ENCODE measurements at places on chromosomes 2 and 18. TPM values are rescaled to one million over a fixed set of nuclear protein-coding genes. Genes with fewer than 3 reads are reported as not detected.
A peak's percentile ranks its signal among the peaks of the same experiment; 100 is the strongest.

- peaks cover 31% of the 10 kb centered on the region for H3K27me3 ChIP-seq
- no peak overlapping the region for H3K4me3 ChIP-seq
- H3K4me1 ChIP-seq, result no peaks in the 10 kb centered on the region
- no peak for DNase-seq
These were observed 55.2 kb downstream of the CIB4 start for GRCh38 chr2:26585966-26586365.

CUL3 gene
- 95.7 TPM for total RNA-seq

C2orf42 gene
- total RNA-seq, result 17.4 TPM

YWHAQ gene
- total RNA-seq, result 365 TPM

SMARCAL1 gene
- total RNA-seq, result 18.0 TPM

- H3K4me3 ChIP-seq, result no peak overlapping the region
- H3K4me1 ChIP-seq, result no peaks in the 10 kb centered on the region
- no peak for DNase-seq
- no peaks in the 10 kb centered on the region for H3K27me3 ChIP-seq
These were observed 55.3 kb upstream of the RMDN2 start for GRCh38 chr2:37869771-37870170.

DNA sequence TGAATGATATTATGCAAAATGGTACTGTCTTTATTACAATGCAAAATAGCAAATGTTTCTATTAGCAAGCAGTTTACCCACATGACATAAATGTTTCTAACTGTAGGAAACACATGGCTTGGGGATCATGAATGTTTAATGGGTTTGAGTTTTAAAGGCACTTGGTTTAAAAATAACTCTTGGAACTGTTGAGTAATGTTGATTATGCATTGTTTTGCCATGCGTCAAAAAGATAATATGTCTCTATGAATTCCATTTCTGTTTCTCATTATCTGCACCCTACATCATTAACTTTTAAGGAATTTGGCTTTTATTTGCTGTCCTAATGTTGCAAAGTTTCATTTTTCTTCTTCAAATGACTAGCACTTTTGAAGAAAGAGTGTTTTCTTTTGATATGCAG lies 1355.5 kb downstream of the SUCLG1 start:
- no peak for DNase-seq
- H3K4me3 ChIP-seq, result no peak overlapping the region
- H3K27ac ChIP-seq, result no peak overlapping the region
- no peaks in the 10 kb centered on the region for H3K27me3 ChIP-seq
- peaks cover 14% of the 10 kb centered on the region for H3K4me1 ChIP-seq

GRCh38 chr2:205500065-205500464 lies 182.2 kb upstream of the NRP2 start:
- no peak overlapping the region for H3K4me3 ChIP-seq
- no peaks in the 10 kb centered on the region for H3K36me3 ChIP-seq
- peaks cover 4% of the 10 kb centered on the region for H3K27me3 ChIP-seq
- H3K27ac ChIP-seq, result no peak overlapping the region

- no peak overlapping the region for H3K4me3 ChIP-seq
- H3K27ac ChIP-seq, result no peak overlapping the region
- DNase-seq, result no peak
- H3K4me1 ChIP-seq, result no peaks in the 10 kb centered on the region
These were observed 584.3 kb downstream of the FBXO15 start for GRCh38 chr18:73563345-73563744.

DNA sequence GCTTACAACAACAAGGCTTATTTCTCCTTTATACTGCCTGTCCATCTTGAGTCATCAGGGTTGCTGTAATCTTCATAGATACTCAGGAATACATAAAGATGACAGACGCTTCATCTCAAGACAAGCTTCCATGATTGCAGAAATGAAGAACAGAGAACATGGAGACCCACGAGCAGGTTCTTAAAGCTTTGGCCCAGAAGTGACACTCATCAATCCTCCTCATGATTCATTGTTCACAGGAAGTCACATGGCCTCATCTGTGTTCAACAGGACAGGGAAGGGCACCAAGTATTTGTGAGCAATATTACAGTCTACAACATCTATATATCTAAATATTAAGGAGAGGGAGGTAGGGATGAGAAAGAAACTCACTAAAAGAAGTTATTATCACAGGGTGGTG lies 36.5 kb upstream of the PGAP1 start:
- no peak for DNase-seq
- no peak overlapping the region for H3K27ac ChIP-seq

DNA sequence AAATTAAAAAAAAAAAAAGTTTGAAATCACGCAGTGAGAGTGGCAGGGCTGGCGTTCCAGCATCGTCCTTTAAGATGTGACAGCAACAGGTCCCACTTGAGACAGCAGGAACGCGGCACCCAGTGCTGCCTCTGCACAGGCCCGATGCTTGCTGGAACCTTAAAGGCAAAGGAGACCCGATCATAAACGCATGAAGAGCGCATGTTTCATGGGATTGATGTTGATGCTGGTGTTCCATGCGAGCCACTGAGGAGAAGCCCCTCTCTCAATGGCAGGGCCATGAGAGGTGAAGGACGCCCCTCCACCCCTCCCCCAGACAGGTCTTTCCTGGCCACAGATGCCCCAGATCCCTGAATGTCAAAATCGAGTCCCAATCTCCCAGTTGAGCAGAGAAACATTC lies 17.9 kb upstream of the ALPI start:
- no peaks in the 10 kb centered on the region for H3K36me3 ChIP-seq
- no peak overlapping the region for H3K4me3 ChIP-seq
- no peak overlapping the region for H3K27ac ChIP-seq

GRCh38 chr2:174121175-174121574 lies 127.2 kb downstream of the OLA1 start:
- peak; percentile 95 for DNase-seq
- peaks cover 86% of the 10 kb centered on the region for H3K4me1 ChIP-seq
- no peaks in the 10 kb centered on the region for H3K36me3 ChIP-seq
- H3K27me3 ChIP-seq, result no peaks in the 10 kb centered on the region
- peak overlapping the region; percentile 89 for H3K27ac ChIP-seq

- peaks cover 46% of the 10 kb centered on the region for H3K4me1 ChIP-seq
- no peak overlapping the region for H3K27ac ChIP-seq
- no peak for DNase-seq
- H3K36me3 ChIP-seq, result no peaks in the 10 kb centered on the region
- no peaks in the 10 kb centered on the region for H3K27me3 ChIP-seq
These were observed 16.2 kb downstream of the INPP4A start for GRCh38 chr2:98460573-98461497.

- DNase-seq, result no peak
- H3K36me3 ChIP-seq, result no peaks in the 10 kb centered on the region
- peaks cover 13% of the 10 kb centered on the region for H3K27me3 ChIP-seq
- no peak overlapping the region for H3K27ac ChIP-seq
- no peak overlapping the region for H3K4me3 ChIP-seq
- H3K4me1 ChIP-seq, result no peaks in the 10 kb centered on the region
These were observed 191.4 kb downstream of the SH3RF3 start for GRCh38 chr2:109320195-109320922.

DPY30 gene
- total RNA-seq, result 79.5 TPM

GRCh38 chr2:195533771-195534642 lies 123.0 kb upstream of the SLC39A10 start:
- H3K36me3 ChIP-seq, result no peaks in the 10 kb centered on the region
- H3K27ac ChIP-seq, result peak overlapping the region; percentile 37
- DNase-seq, result peak; percentile 61
- no peaks in the 10 kb centered on the region for H3K27me3 ChIP-seq

- no peak for DNase-seq
- no peaks in the 10 kb centered on the region for H3K36me3 ChIP-seq
- no peaks in the 10 kb centered on the region for H3K4me1 ChIP-seq
These were observed 6.1 kb downstream of the KYNU start for GRCh38 chr2:142883526-142883925.

- H3K4me3 ChIP-seq, result no peak overlapping the region
- no peak overlapping the region for H3K27ac ChIP-seq
- H3K4me1 ChIP-seq, result peaks cover 37% of the 10 kb centered on the region
- no peak for DNase-seq
- H3K27me3 ChIP-seq, result no peaks in the 10 kb centered on the region
- no peaks in the 10 kb centered on the region for H3K36me3 ChIP-seq
These were observed 56.9 kb downstream of the MFSD6 start for GRCh38 chr2:190465060-190465459.

DNA sequence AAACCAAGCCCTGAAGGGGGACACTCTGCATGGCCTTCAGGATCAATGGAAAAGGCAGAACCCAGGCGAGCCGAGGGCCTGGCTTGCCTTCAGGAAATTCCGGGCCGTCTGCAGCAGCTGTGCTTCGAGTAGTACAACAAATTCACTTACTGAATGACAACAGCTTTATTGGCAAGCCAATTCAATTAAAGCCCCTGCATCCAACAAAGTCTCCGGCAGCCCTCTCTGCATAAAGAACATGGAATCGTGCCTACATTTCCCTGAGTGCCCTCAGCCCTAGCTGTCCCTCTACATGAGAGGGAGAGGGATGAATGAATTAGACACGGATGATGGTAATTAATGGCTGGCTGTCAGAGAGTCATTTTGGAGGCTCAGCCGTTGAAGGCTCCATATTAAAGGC lies 189.0 kb downstream of the BCL11A start:
- no peaks in the 10 kb centered on the region for H3K36me3 ChIP-seq
- no peak overlapping the region for H3K4me3 ChIP-seq
- 0 out of 2 replicates have a peak, but pooled peaks cover 3% of the 10 kb centered on the region for H3K27me3 ChIP-seq
- H3K4me1 ChIP-seq, result no peaks in the 10 kb centered on the region

ADAM23 gene
- 0.10 TPM for total RNA-seq

- H3K4me3 ChIP-seq, result no peak overlapping the region
- H3K27ac ChIP-seq, result no peak overlapping the region
- no peaks in the 10 kb centered on the region for H3K27me3 ChIP-seq
- DNase-seq, result no peak
These were observed 325.0 kb upstream of the PKDCC start for GRCh38 chr2:41722668-41723369.

DNA sequence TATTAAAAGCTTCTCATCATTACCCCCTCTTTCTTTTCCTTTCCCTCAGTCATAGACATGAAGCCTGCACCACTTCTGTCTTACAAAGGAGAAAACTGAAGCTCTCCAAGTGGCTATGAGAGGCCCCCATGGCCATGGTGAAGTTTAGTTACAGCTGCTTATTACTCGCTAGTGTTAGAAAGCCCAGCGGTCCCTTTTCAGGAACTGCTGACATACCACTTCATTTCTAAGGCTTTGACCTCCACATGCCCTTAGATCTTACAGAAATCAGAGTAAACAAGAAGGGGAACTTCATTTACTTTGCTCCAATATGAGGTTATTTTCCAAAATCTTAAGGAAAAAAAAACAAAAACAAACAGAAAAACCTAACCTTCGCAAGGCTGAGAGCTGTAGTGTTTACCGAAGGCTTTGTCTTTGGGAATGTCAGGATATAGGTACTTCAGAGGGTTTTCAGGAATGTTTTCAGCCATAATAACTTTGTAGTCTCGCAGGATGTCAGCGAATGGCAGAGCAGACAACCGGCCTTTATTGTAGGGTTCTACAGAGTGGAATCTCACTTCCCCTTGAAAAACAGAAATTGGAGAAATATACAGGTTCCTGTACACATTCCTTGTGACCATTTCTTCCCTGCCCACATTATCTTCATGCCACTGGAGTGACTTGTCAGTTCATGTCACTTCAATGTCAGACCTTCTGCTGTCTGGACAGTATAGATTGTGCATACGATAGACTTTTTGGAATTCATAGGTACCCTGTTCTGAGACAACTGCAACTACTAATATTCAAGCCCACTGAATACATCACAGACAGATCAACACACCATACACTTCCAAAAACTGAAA lies 18.8 kb upstream of the STAT1 start:
- no peaks in the 10 kb centered on the region for H3K36me3 ChIP-seq
- no peaks in the 10 kb centered on the region for H3K27me3 ChIP-seq
- H3K27ac ChIP-seq, result no peak overlapping the region
- no peak for DNase-seq

DNA sequence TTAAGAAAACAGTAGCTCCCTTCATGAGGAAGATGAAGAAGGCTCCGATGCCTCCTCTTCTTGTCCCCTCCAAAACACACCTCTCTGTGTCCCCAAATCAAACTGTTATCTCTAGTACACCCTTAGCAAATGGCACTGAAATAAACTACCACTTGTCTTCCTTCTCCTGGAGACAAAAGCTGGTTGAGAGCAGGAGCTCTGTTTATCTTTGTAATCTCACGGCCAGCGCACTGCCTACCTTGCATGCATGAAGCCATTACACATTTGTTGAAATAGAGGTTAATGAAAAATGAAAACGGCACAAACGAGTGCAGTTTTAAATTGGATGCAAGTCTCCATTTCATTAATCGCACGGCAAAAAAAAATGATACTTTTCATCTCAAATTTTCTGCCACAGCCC lies 113.7 kb downstream of the EPB41L3 start:
- no peak overlapping the region for H3K4me3 ChIP-seq
- H3K4me1 ChIP-seq, result no peaks in the 10 kb centered on the region
- no peak overlapping the region for H3K27ac ChIP-seq
- H3K27me3 ChIP-seq, result no peaks in the 10 kb centered on the region

DNA sequence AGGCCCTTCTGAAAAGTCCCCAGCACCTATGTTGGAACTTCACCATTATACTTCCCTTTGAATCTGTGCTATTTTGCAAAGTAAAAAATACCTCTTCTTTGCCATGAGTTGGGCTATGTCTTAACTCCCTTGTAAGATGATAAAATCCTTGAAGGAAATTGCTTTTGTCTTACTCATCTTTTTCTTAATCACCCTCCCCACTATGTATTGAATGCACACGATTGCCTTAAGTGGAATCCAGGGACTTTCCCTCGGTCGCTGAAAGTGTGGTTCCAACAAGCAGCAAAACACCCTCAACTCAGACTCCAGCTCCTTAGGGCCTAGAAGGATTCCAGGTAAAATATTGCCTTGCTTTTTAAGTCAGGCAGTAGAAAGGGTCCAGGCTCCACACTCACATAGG lies 173.2 kb upstream of the ARL4C start:
- no peaks in the 10 kb centered on the region for H3K27me3 ChIP-seq
- H3K4me3 ChIP-seq, result no peak overlapping the region
- no peaks in the 10 kb centered on the region for H3K36me3 ChIP-seq
- peaks cover 24% of the 10 kb centered on the region for H3K4me1 ChIP-seq
- DNase-seq, result no peak

- H3K27me3 ChIP-seq, result no peaks in the 10 kb centered on the region
- peaks cover 8% of the 10 kb centered on the region for H3K4me1 ChIP-seq
- no peak overlapping the region for H3K4me3 ChIP-seq
- no peaks in the 10 kb centered on the region for H3K36me3 ChIP-seq
These were observed 129.3 kb downstream of the EXOC6B start for GRCh38 chr2:72696559-72696958.

GRCh38 chr2:202221873-202222272 lies 16.5 kb downstream of the SUMO1 start:
- no peak overlapping the region for H3K27ac ChIP-seq
- H3K4me1 ChIP-seq, result no peaks in the 10 kb centered on the region
- 0 out of 2 replicates have a peak, but pooled peaks cover 7% of the 10 kb centered on the region for H3K36me3 ChIP-seq
- no peak overlapping the region for H3K4me3 ChIP-seq
- H3K27me3 ChIP-seq, result no peaks in the 10 kb centered on the region

- no peak for DNase-seq
- H3K27me3 ChIP-seq, result no peaks in the 10 kb centered on the region
- H3K4me1 ChIP-seq, result no peaks in the 10 kb centered on the region
- no peak overlapping the region for H3K27ac ChIP-seq
These were observed 314.0 kb upstream of the ID2 start for GRCh38 chr2:8367833-8368232.

Measured in HCT116 (cell line).